Fibroblast of skin of left quadriceps (primary cell): ENCODE measurements at places on chromosomes 13 and 19.

DNA sequence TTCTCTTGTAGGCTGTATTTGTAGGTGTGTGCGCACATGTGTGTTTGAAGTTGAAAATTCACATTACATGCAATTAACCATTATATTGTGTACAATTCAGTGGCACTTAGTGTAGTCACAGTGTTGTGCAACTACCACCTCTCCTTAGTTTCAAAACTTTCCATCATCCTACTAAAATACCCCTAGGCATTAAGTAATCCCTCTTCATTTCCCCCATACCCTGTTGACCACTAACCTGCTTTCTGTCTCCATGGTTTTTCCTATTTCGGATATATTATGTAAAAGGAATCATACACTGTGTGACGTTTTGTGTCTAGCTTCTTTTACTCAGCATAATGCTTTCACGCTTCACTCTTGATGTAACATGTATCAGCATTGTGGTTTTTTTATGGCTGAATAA lies 16.1 kb downstream of the LSM14A start:
- no peak for DNase-seq

DNA sequence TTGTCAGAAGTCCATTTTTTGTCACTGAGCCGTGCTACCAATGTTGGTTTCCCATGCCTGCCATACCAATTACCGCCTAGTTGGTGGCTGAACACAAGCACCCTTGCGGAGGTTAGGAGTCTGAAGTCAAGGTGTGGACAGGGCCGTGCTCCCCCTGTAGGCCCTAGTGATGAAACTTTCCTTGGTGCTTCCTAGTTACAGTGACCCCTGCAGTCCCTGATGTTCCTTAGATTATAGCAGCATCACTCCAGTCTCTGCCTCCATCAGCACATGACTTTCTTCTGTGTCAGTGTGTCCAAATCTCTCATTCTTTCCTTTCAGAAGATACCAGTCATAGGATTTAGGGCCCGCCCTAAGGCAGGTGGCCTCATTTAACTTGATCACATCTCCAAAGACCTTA lies 99.0 kb downstream of the MYO16 start:
- no peak for DNase-seq

DNA sequence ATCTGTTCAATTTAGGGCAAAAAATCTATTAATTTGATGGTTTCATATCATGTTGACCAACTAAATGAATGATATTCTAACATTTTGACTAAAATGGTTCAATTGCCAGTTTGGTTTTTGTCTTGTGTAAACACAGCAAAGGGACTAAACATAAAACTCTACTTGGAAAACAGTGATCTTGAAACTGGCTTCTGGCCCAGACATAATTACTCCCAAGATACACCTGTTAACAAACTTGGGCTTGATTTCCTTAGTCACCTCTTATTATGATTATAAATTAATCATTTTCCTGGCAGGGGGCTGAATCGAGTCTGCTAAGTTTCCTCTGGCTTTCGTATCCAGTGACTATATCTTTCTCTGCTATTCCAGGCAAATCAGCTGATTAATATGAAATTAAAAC lies 78.0 kb upstream of the OXGR1 start:
- no peak for DNase-seq

DNA sequence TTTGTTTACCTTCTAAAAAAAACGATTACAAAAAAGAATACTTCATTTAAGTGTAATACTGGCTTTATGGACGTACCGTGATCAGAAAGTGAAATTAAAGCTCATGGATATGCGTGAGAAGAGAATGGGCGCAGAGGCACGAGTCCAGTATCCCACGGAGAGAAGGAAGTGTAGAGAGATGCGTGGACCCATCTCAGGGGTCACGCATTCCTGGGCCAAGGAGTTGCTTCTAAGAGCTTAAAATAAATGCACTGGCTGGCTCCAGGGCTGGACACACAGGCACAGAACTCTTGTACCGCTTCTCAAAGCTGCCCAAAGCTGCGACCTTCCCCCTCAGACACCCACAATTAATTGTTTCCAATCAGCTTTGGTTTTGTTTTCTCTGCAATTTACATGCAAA lies 8.7 kb upstream of the SPC24 start:
- DNase-seq, result no peak

- DNase-seq, result no peak
Measured at GRCh38 chr19:1531587-1531986, 7.7 kb downstream of the PLK5 start.

GRCh38 chr19:13078897-13079541 lies 23.6 kb downstream of the LYL1 start:
- DNase-seq, result no peak

DNA sequence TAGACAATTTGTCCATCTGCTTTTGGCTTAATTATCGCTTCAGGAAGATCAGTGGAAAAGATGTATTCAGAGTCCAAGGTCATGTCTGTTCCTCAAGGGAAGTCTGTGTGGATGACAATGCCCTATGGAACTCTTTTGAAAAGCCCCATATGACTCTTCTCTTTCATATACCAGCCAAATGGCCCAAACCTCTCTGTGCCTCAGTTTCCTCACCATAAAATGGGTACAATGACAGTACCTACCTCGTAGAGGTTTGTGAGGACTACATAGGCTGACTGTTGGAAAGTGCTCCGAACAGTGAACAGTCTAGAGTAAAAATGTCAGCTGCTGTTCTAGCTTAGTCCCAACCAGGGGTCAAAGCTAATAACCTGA lies 104.6 kb downstream of the COL4A2 start:
- DNase-seq, result no peak

DNA sequence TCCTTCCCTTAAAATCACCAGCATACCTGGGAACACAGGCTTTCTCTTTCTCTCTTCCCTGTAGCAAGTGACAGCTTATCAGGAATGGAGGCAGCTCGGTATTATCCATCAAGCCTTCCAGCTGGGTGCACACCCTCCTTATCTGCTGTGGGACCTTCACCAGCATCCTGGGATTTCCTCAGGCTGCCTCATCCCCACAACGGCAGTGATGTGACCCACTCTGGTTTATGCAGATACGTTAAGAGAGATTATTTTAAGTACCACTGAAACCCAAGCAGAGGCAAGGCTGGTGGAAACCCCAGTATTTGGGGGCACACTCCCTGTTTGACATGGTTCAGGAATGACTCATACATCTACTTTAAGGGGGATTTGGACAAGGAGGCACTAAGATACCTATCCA lies 192.1 kb downstream of the TM9SF2 start:
- no peak for DNase-seq

- no peak for DNase-seq
Measured at GRCh38 chr19:45529420-45529785, 22.1 kb downstream of the VASP start.

- DNase-seq, result no peak
Measured at GRCh38 chr13:26541678-26542568, 15.6 kb upstream of the WASF3 start.

- peak; percentile 72 for DNase-seq
Measured at GRCh38 chr19:50368649-50369570, 3.5 kb upstream of the NAPSA start.

- no peak for DNase-seq
Measured at GRCh38 chr13:107832500-107833100, 382.7 kb downstream of the LIG4 start.

- DNase-seq, result no peak
Measured at GRCh38 chr13:98521461-98522247, 55.3 kb downstream of the STK24 start.

- no peak for DNase-seq
Measured at GRCh38 chr19:10133596-10133995, 13.9 kb upstream of the EIF3G start.

GRCh38 chr13:51243227-51243626 lies 21.0 kb downstream of the FAM124A start:
- no peak for DNase-seq

DNA sequence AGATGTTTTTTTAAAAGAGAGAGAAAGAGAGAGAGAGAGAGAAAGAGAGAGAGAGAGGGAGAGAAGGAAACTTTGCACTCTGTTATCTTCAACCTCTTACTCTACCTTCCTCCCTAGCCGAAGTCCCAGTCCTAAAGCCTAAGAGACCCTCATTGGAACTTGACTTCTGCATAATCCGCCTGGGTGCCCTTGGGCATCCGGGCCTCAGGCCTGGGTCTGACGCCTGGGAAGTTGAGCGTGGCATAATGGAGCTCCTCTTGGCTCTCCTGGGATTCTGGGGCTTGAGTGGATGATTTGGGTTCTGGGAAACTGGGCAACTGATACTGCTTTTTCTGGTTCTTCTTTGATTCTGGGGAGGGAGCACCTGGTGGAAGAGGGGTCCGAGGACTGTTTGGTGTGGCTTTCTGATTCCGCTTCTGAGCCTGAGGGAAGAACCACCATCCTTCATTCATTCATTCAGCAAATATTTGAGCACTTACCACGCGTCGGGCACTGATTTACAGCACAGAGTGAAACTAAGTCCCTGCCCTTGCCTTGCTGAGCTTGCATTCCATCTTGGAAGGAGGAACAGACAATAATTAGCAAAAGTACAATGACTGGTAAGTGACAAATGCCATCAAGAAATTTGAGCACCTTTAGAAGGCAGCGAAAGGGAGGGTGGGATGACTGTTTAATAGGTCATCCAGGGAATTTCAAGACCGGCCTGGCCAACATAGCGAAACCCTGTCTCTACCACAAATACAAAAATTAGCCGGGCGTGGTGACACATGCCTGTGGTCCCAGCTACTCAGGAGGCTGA lies 6.3 kb downstream of the SIGLEC10 start:
- DNase-seq, result no peak

- DNase-seq, result no peak
Measured at GRCh38 chr19:53944933-53945332, 17.8 kb upstream of the CACNG8 start.

DNA sequence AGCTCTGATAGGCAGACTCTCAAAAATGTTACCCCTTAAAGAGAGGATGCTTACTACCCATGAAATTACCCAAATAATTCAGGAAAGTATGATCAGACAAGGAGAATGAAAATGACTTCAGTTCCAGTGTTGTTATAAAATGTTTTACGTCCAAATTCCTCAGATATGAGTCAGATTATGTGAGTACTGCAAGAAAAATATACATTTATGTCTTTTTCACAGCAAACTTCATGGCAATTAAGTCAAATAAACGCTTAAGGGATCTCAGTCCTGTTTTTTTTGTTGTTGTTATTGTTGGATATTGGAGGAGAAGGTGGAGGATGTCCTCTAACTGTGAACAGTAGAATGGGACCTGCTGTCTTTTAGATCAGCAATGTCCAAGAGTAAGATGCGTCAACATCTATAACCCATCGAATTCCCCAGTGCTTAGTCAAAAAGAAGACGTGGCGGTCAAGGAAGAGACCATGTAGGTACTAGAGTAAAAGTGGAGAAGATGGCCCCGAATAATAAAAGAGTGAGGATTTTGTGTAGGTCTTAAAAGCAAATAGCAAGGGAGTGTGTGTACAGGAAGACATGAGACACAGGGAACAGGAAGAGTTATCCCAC lies 215.4 kb upstream of the IRS2 start:
- peak; percentile 55 for DNase-seq

DNA sequence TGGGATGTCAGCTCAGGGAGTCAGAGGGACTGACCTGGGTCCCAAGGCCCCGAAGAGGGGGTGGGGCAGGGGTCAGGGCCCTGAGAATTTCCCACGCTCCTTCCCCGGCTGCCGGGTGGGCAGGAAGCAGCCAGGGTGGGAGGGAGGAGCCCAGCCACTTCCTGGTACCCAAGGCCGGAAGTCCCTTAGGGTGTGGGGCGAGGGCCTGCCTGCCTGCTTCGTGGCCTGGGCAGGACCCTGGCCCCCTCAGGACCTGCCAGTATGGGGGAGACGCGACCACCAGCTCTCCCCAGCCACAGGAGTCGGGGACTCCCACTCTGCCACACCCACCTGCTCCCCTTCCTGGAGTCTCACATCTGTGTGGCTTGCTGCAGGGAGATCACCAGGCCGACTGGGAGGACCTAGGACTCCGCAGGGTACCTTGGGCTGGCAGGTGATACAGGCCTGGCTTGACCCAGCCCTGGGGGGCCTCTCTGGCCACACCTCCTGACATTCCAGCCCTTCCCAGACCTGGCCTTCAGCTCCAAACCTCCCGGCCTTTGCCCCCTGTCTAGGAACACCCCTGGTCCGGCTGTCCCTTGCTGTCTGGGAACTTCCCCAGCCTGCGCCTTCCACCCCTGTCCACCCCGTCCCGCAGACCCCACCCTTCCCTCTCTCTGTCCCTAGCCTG lies 9.8 kb upstream of the CIRBP start:
- no peak for DNase-seq

- no peak for DNase-seq
Measured at GRCh38 chr13:48949566-48950500, 25.9 kb upstream of the FNDC3A start.

- peak; percentile 99 for DNase-seq
Measured at GRCh38 chr13:42814868-42815267, 33.5 kb downstream of the FAM216B start.

DNA sequence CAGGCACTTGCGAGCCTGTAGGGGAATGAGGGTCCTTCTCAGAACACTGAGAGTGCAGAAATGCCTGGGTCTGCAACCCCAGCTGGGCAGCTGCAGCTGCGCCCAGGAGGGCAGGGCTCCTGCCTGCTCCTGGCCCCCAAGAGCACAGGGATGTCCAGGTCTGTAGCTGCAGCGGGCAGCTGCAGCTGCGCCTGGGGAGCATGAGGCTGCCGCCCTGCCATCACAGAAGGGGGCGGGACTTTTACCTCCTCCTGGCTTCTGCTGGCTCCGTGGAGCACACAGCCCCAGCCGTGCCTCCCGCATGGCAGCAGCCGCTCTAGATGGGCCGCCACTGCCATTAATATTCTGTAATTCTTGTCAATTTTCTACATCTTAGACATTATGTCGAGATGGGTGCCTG lies 17.8 kb downstream of the CPB2 start:
- no peak for DNase-seq

DNA sequence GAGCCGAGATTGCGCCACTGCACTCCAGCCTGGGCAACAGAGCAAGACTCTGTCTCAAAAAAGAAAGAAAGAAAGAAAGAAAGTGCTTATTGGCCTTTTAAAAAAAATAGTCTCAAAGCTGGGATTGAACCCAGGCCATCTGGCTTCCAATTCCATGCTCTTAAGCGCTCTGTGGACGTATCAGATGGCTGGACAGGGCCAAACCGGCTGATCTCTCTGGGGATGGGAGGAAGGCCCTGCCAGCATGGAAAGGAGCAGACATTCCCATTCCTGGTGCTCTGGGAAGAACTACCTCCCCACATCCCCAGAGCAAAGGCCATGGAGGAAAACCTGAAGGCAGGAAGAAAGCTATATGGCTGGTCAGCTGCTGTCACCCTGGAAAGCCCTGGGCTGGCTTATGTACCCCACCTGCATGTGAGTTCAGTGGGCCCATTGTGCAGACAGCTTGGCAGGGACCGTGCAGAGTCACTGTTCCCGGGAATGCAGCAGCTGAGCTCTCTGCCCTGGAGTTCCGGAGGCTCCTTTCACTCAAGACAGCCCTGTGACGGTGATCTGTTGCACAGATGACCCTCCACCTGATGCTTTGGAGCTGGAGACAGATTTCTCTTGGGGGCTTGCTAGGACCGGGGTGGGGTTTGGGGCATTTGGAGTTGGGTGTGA lies 84.3 kb downstream of the SIPA1L3 start:
- DNase-seq, result no peak

DNA sequence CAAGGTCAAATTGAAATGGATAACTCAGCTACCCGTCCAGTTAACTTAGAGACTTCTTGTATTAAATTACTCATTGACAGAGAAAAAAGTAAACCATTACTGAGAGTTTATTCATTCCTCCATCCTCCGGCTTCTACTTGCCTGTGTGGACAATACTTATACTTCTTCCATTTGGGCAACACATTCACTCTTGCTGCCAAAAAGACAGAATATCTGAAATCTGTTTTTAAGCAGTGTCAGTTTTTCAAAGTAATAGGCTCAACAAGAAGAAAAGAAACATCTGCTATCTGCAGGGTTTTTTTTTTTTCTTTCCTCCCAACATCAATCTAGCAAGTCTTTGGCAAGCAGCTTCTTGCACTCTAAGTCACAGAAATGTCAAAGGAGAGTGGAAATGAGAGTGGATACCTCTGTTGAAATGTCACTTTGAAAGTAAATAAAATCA lies 1142.8 kb downstream of the PCDH9 start:
- no peak for DNase-seq
